Mucosa of gallbladder (tissue), 1 donor: ENCODE measurements at places on chromosomes 3 and 15.

DNA sequence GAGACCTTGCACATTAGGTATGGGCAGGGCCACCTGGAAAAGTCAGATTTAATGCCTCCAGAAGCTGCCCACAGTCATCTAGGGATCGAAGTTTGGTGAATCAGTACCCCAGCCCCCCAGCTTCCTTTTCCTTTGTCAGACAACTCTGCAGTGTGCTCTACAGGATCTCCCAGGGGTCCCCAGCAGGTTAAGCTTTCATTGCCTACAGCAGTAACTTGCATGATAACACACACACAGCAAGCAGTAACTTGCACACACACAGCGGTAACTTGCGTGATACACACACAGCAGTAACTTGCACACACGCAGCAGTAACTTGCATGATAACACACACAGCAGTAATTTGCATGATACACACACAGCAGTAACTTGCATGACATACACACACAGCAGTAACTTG lies 131.3 kb downstream of the UACA start:
- no peak for DNase-seq

GRCh38 chr15:39556461-39556860 lies 24.4 kb upstream of the THBS1 start:
- no peak for DNase-seq

GRCh38 chr3:38222032-38222634 lies 43.5 kb upstream of the SLC22A13 start:
- DNase-seq, result no peak

DNA sequence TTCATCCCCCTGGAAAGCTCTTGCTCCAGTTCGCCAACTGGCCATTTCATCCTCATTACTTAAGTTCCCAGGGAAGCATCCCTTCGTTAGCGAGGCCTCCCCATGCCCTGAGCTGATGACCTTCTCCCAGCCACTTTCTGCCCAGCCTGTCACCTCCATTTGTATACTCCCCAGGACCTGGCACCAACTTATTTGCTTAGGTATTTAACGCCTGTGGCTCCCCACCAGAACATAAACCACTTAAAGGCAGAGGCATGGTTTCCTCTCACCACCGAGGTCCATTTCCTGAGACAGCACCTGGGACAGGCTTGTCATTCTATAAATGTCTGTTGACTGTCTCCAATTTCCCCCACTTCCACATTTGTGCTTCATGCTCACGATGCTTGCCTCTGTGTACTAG lies 189.0 kb downstream of the ZNF621 start:
- no peak for DNase-seq

- DNase-seq, result no peak
These were observed 333.5 kb upstream of the SEMA6D start for GRCh38 chr15:47383801-47384200.

GRCh38 chr3:189053322-189053721 lies 118.4 kb upstream of the TPRG1 start:
- no peak for DNase-seq

DNA sequence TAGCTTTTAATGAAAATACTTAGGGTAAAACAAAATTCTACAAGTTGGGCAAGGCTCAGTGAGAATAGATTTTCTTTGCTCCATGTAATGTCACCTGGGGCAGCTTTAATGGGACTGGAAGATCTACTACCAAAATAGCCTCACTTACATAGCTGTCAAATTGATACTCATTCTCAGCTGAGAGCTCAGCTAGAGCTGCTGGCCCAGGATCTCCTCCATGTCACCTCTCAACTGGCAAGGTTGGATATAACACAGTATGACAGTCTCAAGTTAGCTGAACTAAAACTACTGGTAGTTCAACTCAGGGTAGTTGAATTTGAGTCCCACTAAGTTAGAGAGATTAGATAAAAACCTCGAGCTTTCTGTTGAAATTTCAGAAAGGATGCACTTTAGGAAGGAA lies 218.5 kb upstream of the PLSCR5 start:
- DNase-seq, result no peak

GRCh38 chr3:86109434-86109833 lies 881.5 kb downstream of the VGLL3 start:
- no peak for DNase-seq

DNA sequence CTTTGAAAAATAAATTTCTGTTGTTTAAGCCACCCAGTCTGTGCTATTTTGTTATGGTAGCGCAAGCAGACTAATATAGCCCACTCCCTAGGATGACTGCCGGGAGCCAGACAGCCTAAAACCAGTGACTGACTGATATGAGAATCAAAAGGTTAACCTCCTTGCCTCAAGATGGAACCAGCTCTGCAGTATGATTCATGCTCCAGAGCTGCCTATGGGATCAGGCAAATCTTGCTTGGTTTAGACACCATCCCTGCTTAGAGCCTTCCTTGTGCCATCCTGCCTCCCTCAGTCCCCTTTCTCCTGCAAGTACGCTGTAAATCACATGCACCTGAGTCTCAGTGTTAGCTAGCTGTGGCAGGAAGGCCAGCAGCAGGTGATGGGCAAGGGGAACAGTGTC lies 39.3 kb downstream of the TRANK1 start:
- no peak for DNase-seq

DNA sequence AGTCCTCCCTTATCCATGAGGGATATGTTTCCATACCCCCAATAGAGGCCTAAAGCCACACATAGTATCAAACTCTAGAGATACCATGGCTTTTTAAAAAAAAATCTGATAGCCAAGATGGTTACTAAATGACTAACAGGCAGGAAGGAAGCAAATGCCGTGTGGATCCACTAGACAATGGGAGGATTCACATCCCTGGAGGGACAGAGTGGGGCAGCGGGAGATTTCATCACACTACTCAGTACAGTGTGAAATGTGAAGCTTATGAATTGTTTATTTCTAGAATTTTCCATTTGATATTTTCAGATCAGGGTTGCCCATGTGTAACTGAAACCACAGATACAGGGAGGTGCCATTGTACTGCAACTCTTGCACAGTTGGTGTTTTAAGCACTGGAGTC lies 826.6 kb downstream of the SQOR start:
- no peak for DNase-seq

DNA sequence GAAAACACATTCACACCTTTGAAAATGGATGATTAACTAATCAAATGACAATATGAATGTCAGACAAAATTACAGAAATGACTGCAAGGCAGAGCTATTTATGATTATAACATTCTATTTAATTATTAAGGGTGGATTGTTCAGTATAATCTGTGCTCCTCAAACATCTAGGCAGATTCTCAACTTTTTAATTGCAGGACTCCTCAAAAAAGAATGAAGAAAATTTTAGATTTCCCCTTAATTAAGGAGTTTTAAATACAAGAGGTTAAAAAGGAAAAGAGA lies 22.6 kb upstream of the CMC1 start:
- DNase-seq, result no peak

DNA sequence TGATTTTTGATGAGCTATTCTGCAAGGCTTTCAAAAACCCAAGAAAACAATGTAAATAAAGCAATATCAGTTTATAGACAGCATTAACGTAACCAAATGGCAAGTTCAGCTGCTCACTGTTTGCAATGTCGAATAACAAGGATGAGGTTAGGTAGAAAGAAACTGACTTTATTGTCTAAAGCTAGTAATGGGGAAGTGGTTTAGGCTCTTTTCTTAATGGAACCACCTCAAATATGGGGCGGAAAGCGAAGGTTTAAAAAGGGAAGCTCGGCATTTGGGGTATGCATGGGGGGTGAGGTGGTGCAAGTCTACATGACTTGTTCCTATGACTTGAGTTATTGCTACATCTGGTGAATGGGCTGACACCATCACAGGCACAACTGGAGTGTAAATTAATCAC lies 1060.2 kb downstream of the NSUN3 start:
- DNase-seq, result no peak

- no peak for DNase-seq
These were observed 740.9 kb upstream of the LMCD1 start for GRCh38 chr3:7760718-7761117.

GRCh38 chr15:64185146-64185911 lies 22.5 kb upstream of the PPIB start:
- DNase-seq, result no peak

- DNase-seq, result no peak
These were observed 1093.6 kb upstream of the ALCAM start for GRCh38 chr3:104273046-104273649.

GRCh38 chr3:55272031-55272645 lies 215.0 kb downstream of the WNT5A start:
- DNase-seq, result no peak

- DNase-seq, result no peak
These were observed 5.4 kb upstream of the ATP13A4 start for GRCh38 chr3:193560091-193560490.

GRCh38 chr15:39666677-39667076 lies 85.8 kb downstream of the THBS1 start:
- no peak for DNase-seq

- DNase-seq, result peak; percentile 41
These were observed 43.8 kb downstream of the RBM15B start for GRCh38 chr3:51434746-51435327.

DNA sequence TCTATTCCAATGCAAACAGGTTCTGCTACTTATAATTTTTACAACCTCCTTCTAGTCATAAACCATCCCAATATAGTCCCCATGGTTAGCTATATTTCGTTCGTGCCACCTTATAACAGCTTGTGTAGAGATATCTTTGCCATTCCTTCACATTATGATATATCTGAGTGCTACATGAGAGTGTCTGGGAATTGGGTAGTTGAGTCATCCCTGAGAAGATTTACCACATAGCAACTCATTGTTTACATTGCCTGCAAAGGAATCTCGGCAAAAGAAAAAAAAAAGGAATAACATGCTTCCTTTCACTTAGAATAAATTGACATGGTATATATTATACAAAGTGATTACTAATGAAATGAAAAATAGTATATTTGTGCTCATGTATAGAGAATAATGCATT lies 86.0 kb upstream of the VGLL3 start:
- DNase-seq, result no peak

DNA sequence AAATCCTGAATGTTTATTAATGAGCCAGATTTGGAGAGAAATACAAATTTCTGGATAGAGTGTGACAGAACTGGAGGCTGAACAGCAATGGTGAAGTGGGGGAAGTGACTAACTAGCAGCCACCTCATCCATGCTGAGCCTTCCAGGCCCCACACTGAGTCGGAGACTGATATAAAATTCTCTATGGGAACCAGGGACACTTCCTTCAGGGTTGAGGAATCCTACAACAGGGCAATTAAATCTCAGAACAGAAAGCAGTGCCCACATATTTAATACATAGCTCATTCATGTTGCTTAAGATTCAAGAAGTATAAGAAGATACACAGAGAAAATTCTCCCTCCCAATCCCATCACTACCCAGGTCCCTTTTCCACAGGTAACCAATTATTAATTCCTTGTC lies 49.3 kb downstream of the HACD2 start:
- DNase-seq, result no peak

DNA sequence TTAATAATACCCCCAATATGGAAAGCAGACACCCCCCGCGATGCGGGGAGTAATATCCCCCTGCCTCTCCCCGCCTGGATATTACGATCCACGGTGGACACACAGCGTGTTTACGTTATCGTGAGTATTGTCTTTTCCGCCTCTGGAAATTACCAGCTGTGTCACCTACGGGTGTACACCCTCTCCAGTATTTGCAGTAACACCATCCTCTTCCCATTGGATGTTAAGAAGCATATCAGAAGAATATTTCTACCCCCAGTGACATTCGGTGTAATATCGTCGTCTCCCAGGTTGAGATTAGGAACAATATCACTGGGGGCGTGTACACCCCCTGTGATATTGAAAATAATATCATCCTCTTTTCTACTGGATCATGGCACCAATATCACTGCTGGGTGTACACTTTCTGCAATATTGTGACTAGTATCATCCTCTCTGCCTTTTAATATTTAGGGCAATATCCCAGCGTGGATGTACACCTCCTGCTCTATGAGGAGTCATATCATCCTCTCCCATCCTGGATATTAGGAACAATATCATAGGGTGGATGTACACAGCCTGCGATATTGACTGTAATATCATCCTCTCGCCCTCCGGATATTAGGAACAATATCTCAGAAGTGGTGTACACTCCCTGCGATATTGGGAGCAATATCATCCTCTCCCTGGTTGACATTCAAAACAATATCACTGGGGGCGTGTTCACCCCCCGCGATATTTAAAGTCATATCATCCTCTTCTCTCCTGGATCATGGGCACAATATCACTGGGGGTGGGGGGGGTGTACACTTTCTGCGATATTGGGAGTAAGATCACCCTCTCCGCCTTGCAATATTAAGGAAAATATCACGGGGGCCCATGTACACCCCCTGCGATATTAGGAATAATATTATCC lies 20.3 kb upstream of the BMF start:
- no peak for DNase-seq

- no peak for DNase-seq
These were observed 3.3 kb downstream of the FETUB start for GRCh38 chr3:186643493-186643892.

- DNase-seq, result no peak
These were observed 931.7 kb downstream of the MCTP2 start for GRCh38 chr15:95162967-95163531.

- DNase-seq, result no peak
These were observed 1.3 kb downstream of the CCR8 start for GRCh38 chr3:39330824-39331223.

DNA sequence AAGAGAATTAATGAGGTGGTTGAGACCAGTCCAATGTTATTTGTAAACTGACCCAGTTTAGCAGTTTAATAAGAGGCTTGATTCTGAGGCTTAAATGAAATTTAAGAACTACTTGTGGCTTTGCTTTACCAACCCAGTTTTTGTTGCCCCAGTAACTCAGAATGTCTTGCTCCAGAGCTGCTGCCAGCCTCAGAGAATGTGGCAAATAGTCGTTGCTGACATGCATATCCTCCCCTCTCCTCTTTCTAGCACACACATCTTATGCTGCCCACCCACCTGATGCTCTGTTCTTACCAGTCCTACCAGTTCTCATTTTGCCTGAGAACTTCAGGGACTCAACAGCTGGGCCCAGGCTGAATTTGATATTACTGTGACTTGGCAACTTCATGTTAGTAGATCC lies 92.4 kb upstream of the TSC22D2 start:
- DNase-seq, result no peak

DNA sequence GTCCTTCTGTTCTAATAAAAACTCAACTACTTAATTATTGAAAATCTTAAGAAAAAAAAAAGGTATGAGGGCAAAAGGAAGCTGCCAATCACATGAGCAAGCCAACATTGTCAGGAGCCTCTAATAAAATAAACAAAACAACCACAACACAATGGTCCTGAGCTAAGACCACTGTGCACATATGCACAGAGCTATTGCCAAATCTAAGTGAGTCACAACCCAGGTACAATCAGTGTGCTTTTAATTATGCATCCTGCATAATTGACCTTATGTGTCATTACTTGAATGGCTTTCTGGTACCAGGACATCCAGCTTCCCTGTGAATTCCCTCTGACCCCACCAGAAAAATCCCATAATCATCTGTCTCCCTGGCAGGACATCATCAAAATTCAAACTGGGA lies 639.8 kb downstream of the MAGI1 start:
- DNase-seq, result no peak
